ENCODE measurements at places on chromosomes 16 and 17.
A peak's percentile ranks its signal among the peaks of the same experiment; 100 is the strongest.

DNA sequence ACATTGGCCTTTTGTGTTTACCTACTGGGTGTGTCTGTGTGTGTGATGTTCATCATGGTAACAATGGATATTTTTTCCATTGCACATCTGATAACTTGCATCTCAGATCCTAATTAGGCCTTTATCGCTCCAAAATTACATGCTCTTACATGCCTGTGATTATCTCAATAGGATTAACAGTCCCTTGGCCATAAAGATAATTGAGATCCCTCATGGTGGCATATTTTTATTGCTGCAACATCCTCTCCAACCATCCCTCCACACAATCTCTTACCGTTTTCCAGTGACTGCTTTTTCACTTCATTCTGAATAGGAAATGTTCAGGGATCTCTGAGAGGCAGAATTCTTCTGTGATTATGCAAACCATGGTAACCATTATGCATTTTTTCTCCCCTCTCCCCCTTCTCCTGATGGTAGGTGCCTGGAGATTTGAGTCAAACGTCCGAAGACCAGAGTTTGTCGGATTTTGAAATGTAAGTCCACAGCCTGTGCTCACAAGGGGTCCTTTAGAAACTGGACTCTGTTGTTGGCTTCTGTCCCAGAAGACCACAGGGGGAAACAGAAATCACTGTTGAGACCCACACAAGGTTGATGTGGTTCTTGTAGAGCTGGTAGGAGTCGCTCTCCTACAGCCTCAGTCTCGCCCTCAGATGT, 405.5 kb downstream of the CPPED1 start:
- DNase-seq = peak; percentile 10

- no peak for DNase-seq
Observed at GRCh38 chr16:54022362-54022761, 264.2 kb downstream of the IRX3 start.

DNA sequence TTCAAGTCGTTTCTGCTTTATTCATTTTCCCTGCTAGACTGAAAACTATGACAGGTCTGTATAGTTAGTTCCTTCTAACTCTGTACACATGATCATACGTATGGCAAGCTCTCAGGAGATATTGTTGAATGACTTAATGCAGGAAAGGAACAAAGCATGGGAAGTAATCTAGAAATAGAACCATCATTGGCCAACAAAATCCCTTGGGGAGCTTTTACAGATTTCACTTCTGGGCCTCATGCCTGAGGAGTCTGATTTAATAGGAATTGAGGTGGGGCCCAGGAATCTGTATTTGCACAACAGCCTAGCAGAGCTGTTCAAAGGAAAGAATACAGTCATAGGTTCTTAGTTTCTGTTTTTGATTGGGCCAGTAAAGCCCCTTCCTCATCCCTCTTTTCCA, 229.2 kb downstream of the MAP2K6 start:
- no peak for DNase-seq

- DNase-seq = peak; percentile 33
Observed at GRCh38 chr16:27400751-27401620, 988 bp upstream of the IL21R start.

DNA sequence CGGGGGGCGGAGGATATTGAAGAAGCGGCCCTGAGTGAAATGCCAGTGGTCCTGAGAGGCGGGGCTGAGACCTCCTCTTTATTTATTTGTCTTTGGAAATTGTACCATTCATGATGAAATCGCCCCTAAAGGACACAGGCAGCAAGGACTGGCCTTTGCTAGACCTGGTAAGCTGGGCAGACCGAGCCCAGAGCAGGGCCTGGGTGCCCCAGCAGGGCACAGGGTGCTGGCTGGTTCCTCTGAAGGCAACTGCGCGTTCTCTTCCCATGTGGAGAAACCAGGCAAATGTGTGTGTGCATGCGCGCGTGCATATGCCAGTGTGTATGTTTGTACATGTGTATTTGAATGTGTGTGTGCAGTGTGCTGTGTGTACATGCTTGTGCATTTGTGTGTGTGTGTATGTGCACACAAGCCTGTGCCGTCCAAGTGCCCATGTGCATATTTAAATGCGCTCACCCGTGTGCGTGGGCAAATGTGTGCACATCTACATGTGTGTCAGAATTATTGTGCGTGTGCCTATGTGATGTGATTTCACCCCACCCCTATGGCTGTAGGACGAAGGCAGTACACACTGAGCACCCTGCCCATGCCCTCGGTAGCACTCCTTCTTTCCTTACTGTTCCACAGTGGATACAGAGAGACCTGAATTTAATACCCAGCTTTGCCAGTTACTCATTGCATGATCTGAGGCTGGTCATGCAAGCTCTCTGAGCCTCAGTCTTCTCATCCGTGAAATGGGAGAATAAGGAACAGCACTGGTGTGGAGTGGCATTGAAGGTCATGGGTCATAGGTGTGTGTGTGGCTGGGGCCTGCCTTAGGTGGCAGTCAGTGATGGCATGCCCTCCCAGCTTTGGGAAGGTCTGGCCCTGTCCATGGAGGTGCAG, 105.2 kb downstream of the CMIP start:
- DNase-seq = no peak

DNA sequence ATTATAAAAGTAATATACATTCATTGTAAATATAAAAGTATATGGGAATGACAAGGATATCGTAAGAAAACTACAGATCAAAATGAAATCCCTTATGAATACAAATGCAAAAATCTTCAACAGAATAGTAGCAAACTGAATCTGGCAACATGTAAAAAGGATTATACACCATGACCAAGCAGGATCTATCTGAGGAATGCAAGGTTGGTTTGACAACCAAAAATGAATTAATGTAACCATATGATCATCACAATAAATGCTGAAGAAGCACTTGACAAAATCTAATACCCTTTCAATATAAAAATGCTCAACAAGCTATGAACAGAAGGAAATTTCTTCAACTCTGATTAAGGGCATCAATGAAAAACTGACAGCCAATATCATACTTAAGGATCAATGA, 48.8 kb downstream of the NDEL1 start:
- no peak for DNase-seq

GRCh38 chr17:58172369-58173071, 5.7 kb downstream of the OR4D2 start:
- peak; percentile 4 for DNase-seq

- DNase-seq = no peak
Observed at GRCh38 chr16:7150230-7150629, 182.4 kb upstream of the RBFOX1 start.

DNA sequence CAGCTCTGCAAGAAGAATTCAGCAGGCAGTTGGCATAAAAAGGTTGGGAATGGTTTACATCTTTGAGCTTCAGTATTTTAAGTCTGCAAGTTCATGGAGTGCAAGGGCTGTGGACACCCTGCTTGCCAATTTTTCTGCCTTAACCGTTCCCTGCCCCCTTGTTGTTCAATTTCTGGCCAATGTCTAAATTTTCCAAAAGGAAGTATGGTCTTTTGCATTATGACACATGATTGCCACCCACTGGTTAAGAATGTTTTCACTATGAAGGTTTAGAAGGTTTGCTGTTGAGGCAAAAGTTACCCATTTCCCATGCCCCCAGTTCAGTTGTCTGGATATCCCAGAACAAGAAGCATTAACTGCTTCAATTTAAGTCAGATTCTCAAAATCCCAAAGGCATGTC, 441.9 kb downstream of the CDH13 start:
- peak; percentile 44 for DNase-seq

DNA sequence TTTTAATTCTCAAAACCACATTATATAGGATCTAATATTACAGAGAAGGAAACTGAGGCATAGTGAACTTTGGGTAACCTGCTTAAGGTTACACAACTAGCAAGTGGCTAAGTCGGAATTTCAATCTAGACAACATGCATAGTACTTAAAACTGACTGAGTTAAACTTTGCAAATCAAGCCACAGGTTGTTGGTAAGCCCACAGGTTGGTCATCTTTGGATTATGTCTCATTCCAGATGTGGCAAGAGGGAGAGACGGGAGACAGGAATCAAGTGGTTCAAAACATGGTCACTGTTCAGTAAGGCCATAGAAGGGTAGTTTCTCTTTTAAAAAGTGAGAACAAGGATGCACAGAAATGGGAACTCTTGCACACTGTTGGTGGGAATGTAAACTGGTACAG, 57.1 kb downstream of the MYO1D start:
- no peak for DNase-seq

- no peak for DNase-seq
Observed at GRCh38 chr17:61656721-61657217, 65.8 kb upstream of the NACA2 start.

DNA sequence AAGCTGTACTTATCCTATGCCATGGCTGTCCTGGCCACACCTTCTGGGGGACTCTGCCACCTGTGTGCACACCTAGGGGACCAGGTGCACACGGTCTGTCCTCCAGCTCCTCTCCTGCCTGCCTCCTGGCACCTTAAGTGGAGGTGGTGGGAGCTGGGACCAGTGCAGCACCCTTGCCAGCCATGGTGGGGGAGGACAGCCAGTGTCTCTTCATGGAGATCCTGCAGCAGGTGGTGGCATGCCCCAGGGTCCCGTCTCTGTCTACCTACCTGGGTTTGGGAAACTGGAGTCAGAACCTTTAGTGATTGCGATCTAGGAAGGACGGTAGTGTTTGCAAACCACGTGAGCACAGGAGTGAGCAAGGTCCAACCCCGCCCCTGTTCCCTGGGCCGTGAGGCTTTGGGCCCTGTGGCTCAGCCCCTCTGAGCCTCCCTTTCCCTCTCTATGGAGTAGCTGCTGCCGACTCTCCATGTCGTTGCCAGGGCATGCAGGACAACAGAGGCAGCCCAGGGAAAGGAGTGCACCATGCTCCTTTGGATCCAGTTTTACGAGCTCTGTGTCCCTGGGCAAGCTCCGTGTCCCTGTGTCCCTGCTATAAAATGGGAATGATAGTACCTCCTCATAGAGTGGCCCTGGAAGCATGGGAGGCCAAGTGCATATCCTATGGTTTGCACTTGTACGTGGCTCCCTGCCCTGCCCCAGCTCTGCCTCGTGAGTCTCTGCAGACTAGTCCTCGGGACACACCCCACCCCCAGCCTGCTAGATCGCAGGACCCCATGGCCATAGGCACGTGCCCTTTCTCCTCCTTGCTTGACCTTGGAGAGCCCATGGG, 7.1 kb downstream of the ADGRG1 start:
- DNase-seq = no peak

DNA sequence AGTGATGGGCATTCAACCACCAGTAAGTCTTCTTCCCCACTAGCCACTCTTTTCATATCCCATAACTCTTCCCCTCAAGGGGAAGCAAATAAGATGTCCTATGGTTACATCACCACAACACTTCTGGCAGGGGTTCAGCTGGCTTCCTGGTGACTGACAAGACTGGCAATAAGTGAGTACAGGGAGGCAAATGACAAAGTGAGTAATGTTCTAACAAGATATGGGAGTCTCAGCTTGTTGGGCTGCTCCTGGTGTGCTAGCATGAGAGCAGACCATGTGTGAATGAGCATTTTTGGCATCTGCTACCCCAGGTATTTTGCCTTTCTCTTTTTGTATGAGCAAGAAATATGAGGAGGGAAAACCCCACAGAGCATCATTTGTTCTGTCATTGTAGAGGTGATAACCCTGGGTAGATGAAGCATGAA, 9.9 kb downstream of the TMIGD1 start:
- peak; percentile 63 for DNase-seq

- DNase-seq = no peak
Observed at GRCh38 chr17:7552621-7553051, 3.8 kb downstream of the TNFSF12 start.

DNA sequence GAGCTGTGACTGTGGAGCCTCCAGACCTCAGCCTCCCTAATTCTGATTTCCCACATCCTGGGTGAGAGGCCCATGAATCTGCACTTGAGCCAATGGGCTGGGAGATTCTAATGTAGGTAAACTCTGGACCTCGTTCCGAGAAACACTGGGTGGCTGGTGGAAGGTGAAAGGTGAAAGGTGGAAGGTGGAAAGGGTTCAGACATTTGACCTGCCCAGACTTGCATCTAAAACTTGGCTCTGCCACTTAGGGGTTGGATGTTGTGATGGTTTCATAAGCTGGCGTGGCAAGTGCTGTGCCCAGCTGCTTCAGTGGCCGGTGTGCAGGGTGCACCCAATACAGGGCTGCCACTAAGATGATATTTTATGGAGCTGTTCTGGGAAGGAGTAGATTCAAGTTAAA, 24.8 kb downstream of the SYT17 start:
- DNase-seq = no peak

DNA sequence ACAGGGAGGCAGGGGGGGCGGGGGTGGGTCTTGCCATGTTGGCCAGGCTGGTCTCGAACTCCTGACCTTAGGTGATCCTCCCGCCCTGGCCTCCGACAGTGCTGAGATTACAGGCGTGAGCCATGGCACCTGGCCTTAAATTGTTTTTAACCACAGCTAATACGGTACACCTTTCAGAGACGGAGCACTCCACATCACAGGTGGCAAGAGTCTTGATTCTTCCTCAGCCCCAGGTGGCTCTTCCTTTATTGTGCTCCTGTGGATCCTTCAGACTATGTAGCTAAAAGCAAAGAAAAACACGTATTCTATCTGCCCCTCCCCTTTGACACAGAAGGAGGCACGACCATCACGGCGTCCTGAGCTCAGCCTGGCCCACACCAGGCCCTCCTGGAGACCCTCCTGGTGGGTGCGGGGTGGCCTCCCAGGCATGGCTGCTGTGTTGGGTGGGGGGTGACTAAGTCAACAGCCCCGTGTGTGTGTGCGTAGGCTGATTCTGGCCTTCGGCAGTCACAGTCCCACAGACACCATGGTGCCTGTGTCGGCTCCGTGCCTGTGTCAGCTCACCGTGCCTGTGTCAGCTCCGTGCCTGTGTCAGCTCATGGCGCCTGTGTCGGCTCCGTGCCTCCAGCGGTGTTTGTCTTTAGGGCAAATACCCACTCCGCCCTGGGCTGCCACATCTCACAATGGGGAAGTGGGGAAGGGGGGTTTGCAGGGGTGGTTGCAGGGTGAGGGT, 10.8 kb upstream of the SECTM1 start:
- DNase-seq = no peak

- DNase-seq = peak; percentile 78
Observed at GRCh38 chr16:19595043-19595767, 39.7 kb downstream of the VPS35L start.

- DNase-seq = no peak
Observed at GRCh38 chr17:68803164-68803929, 151.8 kb downstream of the ABCA8 start.

- no peak for DNase-seq
Observed at GRCh38 chr16:50594308-50595260, 46.4 kb downstream of the NKD1 start.

Data from fibroblast of skin of abdomen (primary cell).